ENCODE measurements at places on chromosomes 1 and 21.

DNA sequence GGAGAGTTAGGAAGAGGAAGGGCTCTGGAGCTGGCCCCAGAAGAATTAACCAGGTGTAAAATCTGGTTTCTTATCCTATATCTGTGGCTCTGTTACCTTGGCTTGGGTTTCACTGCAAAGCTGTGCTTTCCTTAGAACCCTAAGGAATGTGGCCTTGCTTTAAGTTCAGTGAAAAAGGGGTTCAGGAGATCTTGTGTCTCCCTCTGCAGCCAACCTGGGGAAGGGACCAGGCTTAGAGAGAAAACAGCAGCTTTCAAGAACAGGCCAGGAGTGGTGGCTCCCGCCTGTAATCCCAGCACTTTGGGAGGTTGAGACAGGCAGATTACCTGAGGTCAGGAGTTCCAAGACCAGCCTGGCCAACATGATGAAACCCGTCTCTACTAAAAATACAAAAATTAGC lies 16.1 kb upstream of the MYCL start:
- DNase-seq = no peak

DNA sequence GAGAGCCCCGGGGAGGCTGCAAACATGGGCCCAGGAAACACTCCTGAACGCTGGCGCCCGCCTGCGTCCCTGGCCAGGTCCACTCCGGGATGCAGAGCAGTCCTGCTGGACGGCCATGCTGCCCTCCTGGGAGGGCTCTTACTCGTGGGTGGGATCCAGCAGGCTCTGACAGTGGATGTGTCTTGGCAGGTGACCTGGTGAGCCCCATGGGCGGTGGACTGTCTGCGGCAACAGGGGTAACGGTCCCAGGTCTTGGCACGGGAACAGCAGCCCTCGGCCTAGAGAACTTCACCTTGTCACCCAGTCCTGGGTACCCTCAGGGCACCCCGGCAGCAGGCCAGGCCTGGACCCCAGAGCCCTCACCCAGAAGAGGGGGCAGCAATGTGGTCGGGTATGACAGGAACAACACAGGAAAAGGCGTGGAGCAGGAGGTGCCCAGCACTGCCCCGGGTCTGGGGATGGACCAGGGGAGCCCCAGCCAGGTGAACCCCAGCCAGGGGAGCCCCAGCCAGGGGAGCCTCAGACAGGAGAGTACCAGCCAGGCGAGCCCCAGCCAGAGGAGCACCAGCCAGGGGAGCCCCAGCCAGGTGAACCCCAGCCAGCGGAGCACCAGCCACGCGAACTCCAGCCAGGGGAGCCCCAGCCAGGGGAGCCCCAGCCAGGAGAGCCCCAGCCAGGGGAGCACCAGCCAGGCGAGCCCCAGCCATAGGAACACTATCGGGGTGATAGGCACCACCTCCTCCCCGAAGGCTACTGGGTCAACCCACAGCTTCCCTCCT lies 39.8 kb downstream of the UMODL1 start:
- no peak for DNase-seq

DNA sequence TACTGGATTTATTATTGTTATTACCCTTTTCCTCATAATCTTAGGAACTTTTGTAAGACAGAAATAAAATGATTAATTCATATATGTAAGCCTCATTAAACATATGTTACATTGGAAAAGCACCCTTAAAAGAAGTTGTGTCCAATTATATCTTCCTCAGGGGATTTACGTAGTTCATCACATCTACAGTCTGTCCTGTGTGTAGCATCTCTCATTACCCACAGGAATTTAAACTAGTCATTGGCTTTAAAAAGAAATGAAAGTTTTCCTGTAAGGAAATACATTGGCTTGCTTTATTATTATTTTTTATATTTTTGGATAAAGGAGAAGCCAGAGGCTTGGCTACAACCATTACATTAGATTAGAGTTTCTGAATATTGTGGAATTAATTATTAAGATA lies 56.1 kb downstream of the SWT1 start:
- DNase-seq = no peak

GRCh38 chr1:65147424-65148177 lies 402 bp upstream of the AK4 start:
- DNase-seq = peak; percentile 3

DNA sequence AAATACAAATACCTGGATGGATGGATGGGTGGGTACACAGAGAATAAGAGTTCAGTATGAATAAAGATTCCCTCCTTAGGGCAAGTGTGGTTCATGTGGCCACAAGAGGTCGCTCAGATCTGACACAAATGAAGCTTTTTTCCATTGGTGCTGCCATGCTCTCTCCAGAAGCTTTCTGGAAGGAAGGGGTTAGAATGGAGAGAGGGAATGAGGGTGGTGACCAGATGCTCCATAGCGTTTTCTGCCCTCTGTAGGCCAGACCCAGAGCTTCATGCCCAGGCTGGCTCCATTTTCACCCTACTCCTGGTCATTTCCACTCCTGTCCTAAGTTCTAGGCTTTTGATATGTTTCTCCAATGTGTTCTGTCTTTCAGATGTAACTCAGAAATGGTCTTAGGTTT lies 3.3 kb upstream of the FCRL6 start:
- DNase-seq = no peak

DNA sequence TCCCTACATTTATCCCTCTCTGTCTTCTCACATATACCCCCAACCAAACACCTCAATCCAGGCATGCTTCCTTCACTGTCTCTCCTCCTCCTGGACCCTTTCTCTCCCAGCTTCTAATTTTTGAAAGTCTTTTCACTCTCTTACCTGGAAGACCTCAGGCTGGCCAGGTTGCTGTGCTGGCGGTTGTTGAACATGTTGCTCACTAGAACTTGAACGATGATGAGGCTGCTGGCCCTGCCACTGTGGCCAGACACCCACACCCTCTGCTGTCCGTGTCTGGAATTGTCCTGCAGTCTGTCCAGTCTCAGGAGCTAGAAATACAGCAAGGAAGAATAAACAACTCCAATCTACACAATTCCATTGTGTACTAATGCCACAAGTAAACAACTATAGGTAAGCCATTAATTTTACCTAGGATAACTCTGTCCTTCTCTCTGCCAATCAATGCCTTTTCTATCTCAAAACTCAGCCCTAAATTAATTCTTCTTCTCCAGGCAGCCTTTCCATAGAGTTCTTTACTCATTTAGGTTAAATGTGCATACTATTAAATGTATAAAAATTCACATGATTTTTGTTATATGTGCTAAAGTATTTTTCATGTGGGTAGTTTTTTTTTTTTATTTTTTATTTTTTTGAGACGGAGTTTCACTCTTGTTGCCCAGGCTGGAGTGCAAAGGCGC lies 5.1 kb upstream of the CTSK start:
- DNase-seq = no peak

GRCh38 chr1:2525920-2526823 lies at the start of gene PANK4:
PANK4 (minus strand) TSS chr1:2526596; CDS start chr1:2526587, 9 bp downstream.
- DNase-seq = peak; percentile 84

GRCh38 chr1:32754317-32755097 lies 51.9 kb upstream of the SYNC start:
- DNase-seq = peak; percentile 49

- DNase-seq = no peak
These were observed 22.4 kb upstream of the NTPCR start for GRCh38 chr1:232927830-232928505.

DNA sequence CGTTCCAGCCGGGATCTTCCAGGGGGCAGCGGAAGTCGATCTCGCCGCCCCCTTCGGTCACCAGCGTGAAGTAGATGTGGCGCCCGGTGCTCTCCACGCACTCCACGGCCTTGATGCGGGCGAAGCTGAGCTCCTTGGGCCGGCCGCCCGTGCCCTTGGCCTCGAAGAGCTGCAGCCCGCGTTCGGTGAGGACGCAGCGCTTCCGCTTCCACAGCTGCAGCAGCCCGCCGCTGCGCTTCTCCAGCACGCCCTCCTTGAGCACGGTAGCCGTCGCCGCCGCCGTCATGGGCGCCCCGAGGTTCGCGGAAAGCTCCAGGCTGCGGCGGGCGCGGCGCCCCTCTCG lies 516 bp downstream of the PHLDA3 start:
- DNase-seq = no peak

DNA sequence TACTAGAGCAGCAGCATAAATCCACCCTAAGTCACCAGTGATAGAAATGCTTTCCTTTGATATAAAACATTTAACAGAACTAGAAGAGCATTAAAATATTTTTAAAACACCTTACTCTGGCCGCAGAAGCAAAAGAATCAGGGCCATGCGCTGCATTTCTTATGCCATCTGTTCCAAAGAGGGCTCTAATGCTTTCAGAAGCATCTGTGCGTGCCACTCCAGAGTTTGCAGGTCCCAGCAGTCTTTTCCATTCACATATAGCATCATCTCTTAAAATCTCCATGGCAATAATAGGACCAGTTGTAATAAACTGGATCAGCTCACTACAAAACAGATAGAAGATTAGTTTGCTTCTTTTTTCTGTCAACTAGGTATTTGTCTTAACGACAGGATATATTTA lies 69.2 kb downstream of the NME7 start:
- no peak for DNase-seq

DNA sequence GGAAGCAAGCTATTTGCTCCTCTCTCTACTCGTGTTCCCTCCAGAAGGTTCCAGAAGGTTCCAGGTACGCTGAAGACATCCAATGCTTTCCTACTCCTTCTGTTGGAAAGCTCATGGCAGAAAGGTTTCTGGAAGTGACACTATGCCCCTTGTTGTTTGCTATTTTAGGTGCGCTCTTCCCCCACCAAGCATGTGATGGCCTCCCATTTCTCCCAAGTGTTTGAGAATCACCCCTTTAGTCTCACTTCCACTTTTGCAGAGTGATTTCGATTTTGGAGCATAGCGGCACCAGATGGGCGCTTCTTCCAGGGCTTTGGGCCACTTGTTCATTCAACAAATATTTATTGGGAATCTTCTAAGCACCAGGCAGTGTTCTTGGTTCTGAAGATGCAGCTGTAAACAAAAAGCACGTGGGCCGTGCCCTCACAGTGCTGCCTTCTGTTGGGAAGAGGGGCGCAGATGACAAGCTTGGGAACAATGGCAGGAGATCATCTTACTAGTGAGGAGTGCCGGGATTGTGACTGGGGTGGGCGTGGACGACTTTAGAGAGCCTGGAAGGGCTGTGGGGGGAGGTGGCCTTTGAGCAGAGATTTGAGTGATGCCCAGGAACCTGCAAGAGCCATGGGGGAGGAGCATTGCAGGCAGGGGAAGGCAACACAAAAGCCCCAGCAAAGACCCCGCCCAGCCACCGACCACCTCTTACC lies 43.0 kb upstream of the TARDBP start:
- no peak for DNase-seq

DNA sequence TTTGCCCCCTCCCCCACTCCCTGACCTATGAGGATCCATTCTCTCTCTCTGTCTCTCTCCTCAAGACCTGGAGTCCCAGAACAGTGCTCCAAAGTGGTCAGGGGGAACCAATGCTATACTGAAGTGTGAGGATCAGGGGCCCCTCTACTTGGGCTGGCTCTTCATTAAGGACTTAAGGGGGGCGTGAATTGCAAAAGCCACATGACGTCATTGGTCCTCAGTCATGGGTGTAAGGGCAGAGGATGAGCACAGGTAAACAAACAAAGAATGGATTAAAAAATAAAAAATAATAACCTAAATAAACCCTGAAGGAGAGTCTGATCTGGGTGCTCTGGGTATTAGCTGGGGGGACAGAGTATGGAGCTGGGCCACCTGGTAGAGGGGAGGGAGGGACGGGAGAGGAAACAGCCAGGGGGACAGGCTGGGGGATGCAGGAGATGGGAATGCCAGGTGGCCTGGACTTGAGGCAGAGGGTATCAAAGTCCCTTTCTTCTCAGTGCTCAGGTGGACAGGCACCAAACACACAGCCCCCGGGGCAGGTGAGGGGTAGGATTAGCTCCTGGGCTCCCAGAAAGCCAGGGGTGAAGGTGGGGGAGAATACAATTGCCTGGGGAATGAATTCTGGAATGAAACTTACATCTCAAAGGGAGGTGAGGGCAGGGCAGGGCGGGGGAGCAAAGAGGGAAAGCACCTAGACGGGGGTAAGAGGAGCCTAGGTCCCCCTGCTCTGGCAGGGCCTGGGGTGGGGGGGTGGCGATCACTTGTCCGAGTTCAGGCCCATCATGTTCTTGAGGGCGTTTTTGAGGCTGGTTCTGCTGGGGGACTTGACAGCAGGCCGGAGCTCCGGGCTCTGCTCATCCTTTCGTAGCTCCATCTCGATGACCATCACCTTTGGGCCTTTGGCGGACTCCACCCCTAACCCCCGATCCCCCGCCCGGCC lies 4.6 kb downstream of the MPZ start:
- no peak for DNase-seq

DNA sequence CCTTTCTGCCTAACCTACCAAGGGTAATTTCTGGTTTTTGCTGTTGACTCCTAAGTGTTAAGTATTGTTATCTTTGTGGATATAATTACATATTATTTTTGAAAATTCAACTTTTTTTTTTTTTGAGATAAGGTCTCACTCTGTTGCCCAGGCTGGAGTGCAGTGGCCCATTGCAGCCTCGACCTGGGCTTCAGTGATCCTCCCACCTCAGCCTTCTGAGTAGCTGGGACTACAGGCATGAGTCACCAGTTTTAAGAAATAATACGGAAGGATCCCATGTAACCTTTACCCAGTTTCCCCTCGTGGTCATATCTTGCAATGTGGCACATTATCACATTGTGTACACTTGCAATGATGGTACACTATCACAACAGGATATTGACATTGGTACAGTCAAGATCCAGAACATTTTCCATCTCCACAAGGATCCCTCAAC lies 3.1 kb downstream of the CHD1L start:
- DNase-seq = no peak

- DNase-seq = no peak
These were observed 197.1 kb downstream of the TOMM20 start for GRCh38 chr1:234931404-234931973.

GRCh38 chr21:31414263-31415000 lies 70.4 kb upstream of the TIAM1 start:
- no peak for DNase-seq

GRCh38 chr1:6890686-6891085 lies 105.4 kb downstream of the CAMTA1 start:
- DNase-seq = no peak

DNA sequence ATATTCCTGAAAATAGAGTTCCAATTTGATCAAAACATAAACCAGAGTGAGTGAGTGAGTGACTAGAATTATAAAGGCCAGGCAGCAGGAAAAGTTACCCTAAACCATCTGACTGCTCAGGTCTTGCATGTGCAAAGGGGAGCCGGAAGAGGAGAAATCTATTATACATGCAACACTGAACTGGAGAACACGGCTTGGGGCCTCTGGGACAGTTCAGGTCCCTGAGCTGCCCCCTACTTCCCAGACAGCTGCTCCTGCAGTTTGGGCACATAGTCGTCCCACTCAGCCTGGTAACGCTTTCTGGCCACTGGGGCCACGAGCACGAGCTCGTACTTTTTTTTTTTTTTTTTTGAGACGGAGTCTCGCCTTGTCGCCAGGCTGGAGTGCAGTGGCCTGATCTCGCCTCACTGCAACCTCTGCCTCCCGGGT lies 40.1 kb downstream of the PTPRC start:
- no peak for DNase-seq

GRCh38 chr1:23163395-23163794 lies 5.3 kb downstream of the LUZP1 start:
- DNase-seq = no peak

- no peak for DNase-seq
These were observed 1643.1 kb upstream of the B3GALT2 start for GRCh38 chr1:194829492-194829891.

All from activated T-helper 9 cell treated with anti-CD3 and anti-CD28 coated beads, Interleukin-2, amount 50 U/mL, for 16 hours (primary cell).